ENCODE measurements at places on chromosomes 3 and 15. TPM values are rescaled to one million over a fixed set of nuclear protein-coding genes. Genes with fewer than 3 reads are reported as not detected.

CPLX3 gene
- polyA plus RNA-seq = not detected

OR5K2 gene
- 0.79 TPM for polyA plus RNA-seq

ESYT3 gene
- polyA plus RNA-seq = 1.4 TPM

CLDND1 gene
- 164 TPM for polyA plus RNA-seq

HESX1 gene
- polyA plus RNA-seq = 4.7 TPM

MYRIP gene
- 1.9 TPM for polyA plus RNA-seq

NR2E3 gene
- 0.34 TPM for polyA plus RNA-seq

JMJD7 gene
- 10.5 TPM for polyA plus RNA-seq

HCLS1 gene
- 7.6 TPM for polyA plus RNA-seq

NEDD4 gene
- 13.6 TPM for polyA plus RNA-seq

ANKUB1 gene
- 0.67 TPM for polyA plus RNA-seq

GRCh38 chr15:61654918-61655317, 405.3 kb downstream of the VPS13C start:
- DNase-seq = no peak

GRCh38 chr15:25437777-25438600, 835 bp downstream of the UBE3A start:
- DNase-seq = peak; percentile 37

GRCh38 chr3:111910806-111911205, 51.7 kb downstream of the PHLDB2 start:
- DNase-seq = no peak

- DNase-seq = no peak
Observed at GRCh38 chr15:99430881-99431401, 134.8 kb upstream of the MEF2A start.

GRCh38 chr3:110393941-110394340, 677.7 kb upstream of the NECTIN3 start:
- DNase-seq = no peak

- DNase-seq = peak; percentile 26
Observed at GRCh38 chr3:120144267-120144666, 50.0 kb upstream of the GSK3B start.

DNA sequence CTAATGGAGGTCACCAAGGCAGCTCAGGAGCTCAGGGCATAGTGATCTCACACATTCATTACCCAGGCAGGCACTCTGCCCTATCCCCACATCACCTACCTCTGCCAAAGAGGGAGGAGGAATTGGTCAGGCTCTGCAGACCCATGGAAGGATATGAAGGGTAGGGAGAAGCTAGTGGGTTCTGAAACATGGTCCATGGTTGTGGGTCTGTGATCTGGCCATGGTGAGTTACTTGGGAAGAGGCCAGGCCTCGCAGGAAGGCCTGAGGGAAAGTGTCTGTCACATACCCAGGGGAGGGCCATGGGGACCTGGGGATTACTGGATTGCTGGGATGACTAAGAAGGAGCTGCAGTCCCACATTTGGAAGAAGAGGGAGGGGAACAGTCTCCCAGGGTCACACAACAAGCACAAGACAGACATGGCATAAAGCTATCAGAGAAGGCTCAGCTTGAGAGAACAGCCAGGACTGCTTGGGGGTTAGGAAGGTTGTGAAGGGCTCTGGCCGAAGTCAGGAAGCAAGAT, 1.4 kb upstream of the PRSS50 start:
- no peak for DNase-seq

- DNase-seq = no peak
Observed at GRCh38 chr15:87211547-87211946, 1045.0 kb downstream of the NTRK3 start.

DNA sequence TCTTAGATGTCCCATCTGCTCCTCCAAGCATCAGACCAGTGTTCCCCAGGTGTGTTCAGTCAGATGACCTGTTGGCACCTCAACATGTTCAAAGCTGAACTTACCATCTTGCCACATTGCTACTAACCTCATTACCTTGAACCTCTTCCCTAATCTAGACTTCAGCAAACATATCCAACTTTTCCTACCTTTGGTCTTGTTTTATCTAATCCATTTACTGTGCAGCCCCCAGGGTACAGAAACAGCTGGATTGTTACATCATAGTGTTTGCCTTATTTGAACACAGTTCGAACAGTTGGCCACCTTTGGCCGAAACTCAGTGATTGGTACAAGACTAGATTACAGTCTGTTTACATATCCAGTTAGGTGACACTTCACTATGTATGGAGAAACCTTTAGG, 36.1 kb upstream of the MCF2L2 start:
- DNase-seq = no peak

DNA sequence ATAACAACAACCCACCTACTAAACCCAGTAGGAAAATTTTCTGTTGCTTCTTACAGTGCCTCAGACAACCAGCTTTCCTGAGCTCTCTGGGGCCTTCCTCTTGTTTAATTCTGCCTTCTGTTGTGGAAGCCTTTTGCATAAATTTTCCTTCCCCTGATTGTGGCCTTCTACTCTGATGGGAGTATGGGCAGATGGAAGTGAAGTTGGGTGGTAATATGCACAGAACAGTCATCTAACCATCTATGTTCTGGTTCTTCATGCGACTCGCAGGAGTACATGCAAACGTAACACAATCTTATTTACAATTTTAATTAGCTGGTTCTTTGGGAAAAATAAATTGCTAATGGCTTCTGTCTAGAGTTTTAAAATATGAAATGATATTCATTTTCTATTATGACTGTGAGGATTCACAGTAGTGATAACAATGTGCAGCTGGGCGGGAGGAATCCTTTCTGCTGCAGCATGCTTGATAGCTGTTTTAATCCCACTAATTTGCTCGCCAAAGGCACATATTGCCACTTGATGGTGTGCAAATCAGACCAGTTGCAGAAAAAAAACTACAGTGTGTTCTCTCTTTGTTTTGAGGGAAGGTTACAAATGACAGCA, 311.5 kb upstream of the ROPN1 start:
- no peak for DNase-seq

GRCh38 chr15:69058830-69059556, 44.5 kb downstream of the NOX5 start:
- peak; percentile 93 for DNase-seq

DNA sequence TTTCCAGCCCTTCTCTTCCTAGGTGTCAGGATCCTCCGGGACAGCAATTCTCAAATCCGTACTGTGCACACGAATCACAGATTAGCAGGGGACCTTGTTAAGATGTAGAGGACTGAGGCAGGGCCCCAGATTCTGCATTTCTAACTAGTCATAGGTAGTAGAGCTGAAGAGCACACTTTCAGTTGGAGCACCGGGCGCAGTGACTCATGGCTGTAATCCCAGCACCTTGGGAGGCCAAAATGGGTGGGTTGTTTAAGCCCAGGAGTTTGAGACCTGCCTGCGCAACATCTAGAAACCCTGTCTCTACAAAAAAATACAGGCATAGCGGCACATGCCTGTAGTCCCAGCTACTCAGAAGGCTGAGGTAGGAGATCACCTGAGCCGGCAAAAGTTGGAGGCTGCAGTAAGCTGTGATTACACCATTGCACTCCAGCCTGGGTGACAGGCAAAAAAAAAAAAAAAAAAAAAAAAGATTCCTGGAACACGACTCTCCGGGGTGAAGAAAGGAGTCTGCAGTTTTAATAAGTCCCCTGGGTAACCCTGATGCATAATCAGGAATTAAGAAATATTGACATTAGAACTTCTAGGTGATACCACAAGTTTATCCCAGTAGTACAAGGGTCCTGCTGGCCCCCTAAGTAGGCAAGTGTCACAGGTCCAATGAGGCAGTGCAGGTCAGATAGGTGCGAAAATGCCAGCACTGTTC, 21.4 kb upstream of the IGDCC3 start:
- DNase-seq = no peak

DNA sequence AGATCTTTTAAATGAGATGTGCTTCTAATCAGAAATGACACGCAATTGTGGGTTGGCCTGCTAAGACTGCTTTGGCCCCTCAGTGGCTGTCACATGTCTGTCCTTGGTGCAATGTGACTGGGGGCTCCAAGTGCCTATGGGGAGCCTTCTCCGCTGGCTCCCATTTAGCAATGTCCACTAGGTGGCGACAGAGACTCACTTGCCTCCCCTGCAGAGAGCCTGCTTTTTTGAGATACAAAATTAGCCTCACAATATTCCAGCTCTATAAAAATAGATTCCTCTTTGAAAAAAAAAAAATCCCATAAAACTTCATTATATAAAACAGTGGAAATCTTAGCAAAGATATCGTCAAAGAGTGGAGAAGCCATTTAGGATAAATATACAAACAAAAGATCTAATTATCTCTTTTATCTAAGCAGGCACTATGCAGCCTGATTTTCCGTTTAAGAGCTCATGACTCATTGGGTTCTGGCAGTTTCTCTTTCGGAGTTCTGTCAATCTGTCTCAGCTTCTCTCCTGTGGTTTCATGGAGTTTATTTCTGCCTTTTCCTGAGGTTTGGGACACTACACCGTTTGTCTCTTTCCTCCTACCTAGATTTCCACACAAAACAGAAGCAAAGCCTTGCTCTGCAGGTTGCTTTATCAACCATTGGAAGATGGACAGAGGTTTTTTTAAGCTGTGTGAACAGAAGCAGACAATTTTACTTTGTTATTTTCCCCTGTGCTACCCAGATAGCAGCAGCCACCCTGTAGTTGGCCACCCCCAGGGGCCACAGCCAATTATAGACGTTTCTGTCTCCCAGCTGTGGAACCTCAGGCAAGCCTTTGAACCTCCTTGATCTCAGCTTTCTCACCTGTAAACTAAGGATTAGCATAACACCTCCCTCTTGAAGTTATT, 68.4 kb upstream of the TNFAIP8L3 start:
- DNase-seq = peak; percentile 36

- no peak for DNase-seq
Observed at GRCh38 chr3:99536555-99537314, 101.7 kb upstream of the COL8A1 start.

GRCh38 chr15:85462029-85462428, 81.6 kb downstream of the AKAP13 start:
- no peak for DNase-seq

DNA sequence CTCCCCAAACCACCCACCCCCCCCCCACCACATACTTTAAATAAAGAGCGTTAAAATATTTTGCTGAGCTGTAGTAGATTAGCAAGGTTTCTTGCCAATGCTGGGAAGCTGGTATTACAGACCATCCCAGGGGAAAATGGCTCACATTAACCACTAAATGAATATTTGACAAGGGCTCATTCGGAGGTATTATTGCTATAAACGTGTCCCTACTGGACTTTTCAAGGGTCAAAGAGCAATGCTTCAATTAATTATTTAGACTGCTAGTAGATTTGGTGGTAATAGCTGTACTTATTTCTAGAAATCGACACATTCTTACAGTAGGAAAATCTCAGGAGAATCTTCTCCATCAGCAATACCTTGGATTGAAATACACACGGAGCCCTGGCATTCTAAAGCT, 5.2 kb downstream of the SOX2 start:
- no peak for DNase-seq

DNA sequence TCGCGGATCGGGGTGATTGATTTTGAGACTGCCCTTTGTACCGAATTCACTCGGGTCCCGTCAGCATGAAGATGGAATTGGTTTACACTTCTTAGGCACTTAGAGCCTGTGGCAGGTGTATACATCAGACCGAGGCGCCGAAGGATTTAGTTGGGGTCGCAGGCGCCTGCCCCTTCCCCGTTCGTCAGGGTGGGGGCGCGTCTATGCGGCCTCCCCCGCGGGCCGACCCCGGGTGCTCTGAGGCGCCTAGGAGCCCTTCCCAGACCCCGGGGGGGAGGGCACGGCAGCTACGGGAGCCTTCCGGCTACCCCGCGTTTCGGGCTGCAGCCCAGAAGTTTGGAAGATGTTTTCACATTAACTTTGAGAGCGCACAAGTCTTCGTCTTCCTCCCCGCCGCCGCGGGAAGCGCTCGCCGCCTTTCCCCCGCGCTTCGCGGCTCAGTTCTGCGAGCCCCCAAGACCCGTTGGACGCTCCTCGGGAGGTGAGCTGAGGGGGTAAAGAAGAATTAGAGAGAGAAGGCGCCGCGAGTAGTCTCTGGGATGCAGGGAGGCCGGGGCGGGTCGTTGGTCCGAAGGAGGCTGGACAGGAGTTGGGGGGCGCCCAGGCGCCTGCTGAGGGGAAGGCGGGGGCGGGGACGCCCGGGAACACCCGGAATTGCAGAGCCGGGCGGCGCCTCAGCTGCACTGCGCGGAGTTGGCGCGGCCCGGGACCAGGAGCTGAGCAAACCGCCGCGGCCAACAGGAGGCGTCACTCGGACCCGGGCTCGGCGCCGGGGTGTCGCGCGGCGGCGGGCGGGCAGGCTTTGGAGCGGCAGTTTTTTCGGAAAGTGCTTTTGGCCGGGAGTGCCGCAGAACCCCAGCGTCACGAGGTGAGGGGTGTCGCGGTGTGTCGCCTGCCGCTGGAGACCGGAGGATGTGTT, 780 bp downstream of the TIPARP start:
- DNase-seq = no peak

DNA sequence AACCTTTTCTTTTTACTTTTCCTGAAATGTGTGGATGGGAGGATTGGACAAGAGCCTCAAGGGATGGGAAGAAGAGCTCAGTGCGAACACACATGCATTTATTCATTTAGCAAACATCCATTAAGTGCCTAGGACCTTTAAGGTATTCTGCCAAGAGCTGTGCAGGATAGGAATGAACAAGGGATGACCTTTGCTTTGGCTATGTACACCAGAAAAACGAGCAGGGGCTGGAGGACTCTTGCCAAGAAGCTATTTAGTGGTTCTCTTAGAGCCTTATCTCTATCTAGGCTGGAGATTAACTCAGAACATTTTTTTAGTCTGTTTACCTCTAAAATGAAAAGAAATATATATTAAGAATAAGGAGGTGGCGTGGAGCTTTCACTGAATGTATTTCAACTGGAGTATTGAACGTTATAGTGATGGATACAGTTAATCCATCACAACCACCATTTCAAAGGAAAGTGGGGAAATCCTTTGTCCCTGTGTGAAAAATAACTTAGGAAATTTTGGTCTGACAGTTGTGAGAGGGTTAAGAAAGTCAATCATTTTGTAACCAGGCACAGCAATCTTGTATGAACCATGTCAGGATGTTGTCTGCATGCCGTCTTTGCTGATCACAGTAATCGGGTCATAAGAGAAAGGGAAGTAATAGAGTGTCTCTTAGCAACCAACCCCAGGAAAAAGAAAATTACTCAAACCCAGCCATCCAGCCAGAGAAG, 279.0 kb downstream of the LPP start:
- DNase-seq = no peak

DNA sequence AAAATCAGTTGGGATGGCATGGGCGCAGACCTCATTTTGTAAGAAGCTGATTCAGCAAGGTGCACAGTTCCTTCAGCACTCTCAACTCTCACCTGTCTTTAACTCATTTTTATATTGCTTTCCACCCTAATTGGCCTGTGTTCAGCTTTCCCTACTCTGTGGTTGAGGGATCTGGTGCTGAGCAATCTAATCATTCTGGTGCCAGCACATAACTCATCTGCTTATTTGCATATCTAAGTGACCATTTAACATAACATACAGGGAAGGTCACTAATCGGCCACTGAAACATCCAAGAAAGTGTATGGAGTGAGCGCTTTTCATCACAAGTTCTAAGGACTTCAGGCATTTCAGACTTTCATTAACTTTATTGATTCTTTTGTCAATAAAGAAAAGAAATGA, 303.4 kb upstream of the ROPN1 start:
- DNase-seq = no peak

DNA sequence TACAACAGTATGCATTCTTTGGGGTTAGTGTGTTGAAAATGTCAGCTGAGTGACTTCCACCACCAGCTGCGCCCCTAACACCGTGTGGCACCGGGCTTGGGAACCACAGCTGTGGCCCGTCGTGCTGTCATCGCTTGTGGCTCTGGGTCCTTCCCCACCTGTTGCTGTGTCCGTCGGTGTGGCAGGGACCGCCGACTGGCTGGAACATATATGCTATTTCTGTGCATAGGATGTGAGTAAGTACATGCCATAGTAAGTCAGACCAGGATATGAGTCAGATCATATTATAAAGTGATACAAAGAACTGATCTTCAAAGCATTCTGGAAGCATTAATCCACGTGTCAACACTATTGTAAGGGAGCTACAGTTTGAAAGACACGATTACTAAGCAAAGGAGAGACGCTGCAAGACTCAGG, 31.9 kb downstream of the EHD4 start:
- no peak for DNase-seq
